ENCODE measurements at places on chromosomes 11 and 22.

DNA sequence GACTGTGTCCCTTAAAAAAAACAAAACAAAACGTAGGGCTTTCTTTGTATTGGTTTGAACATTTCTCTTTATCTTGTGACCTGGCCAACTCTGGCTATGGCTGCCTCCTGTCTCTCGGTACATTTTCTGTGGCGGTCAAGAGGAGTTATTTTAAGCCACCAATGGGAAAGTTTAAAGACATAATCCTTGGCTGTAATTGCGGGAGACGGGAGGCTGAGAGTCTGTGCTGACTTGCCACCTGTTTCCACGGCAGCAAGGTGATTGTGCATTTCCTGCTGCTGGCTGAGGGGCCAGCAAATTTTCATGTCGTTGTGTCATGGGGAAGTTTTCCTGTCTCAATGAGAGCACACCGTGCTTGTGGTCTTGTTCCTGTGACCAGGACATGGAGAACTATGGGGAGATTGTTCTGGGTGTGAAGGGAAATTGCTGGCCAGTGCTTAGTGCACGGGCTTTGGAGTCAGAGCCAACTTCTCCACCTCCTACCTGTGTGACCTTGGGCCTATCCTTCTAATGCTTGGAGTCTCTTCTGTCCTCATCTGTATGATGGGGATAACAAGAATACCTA is 11.0 kb downstream of the PTPRJ start:
- no peak for DNase-seq

GRCh38 chr22:33535937-33536875 is 384.1 kb downstream of the LARGE1 start:
- DNase-seq = no peak

- no peak for DNase-seq
Measured at GRCh38 chr22:36366291-36366708, 21.5 kb downstream of the MYH9 start.

- no peak for DNase-seq
Measured at GRCh38 chr11:44775985-44776446, 49.3 kb downstream of the TSPAN18 start.

GRCh38 chr22:41862160-41862529 is 29.2 kb downstream of the SREBF2 start:
- DNase-seq = no peak

GRCh38 chr11:61090982-61091372 is 11.3 kb upstream of the CD5 start:
- no peak for DNase-seq

- no peak for DNase-seq
Measured at GRCh38 chr22:19519041-19519926, 4.9 kb downstream of the CLDN5 start.

- peak; percentile 9 for DNase-seq
Measured at GRCh38 chr22:20885557-20886323, 26.9 kb downstream of the SNAP29 start.

DNA sequence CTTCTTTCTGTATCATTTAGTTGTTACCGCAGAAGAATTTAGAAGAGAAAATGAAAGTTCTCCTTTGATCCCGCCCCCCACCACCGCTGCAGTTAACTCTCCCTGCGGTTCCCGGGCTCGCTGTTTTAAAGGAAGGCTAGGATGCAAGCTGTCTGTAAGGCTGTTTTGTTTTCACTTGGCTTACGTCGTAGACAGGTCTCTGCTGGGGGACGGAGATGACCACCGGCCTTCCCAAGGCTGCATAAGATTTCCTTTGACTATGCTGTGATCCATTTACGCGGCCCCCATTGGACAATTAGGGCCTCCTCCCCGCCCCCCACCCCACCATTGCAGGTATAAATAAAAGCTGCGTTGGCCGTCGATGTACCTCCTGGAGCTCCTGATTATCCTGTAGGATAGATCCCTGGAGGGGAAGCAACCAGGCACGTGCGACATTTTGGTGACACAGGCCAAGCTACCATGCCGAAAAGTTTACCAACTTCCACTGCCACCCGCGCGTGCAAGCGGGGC is 1.4 kb upstream of the CPT1A start:
- DNase-seq = no peak

DNA sequence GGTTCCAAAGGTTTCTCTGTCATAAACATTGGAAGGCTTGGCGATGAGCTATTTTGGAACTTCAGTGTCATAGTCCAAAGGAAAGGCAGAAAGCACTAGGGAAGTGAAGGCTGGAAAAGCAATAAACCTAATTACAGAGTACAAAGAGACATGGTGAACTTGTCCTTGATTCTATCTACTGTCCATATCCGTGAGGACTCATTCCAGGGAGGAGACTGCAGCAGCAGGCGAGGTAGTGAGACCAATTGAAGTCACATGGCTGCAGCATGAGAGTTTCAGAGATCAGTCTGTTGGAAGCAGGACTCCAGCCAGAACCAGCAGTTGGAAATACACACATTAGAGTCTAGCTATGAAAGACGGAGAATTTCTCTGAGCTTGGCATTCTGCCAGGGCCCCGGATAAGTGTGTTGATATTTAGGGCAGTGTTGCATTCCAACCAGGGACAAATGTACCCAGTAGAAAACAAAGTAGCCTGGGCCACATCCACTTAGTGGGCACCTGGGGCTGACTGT is 54.1 kb upstream of the ARHGAP42 start:
- DNase-seq = no peak

GRCh38 chr11:41457216-41458014 is 2.0 kb downstream of the LRRC4C start:
- DNase-seq = peak; percentile 18

- DNase-seq = no peak
Measured at GRCh38 chr11:71554996-71555395, 6.8 kb downstream of the KRTAP5-9 start.

GRCh38 chr11:30406978-30407762 is 84.3 kb downstream of the ARL14EP start:
- no peak for DNase-seq

- peak; percentile 14 for DNase-seq
Measured at GRCh38 chr11:2702771-2703362, 3.1 kb upstream of the KCNQ1OT1 start.

GRCh38 chr11:117229411-117229810 is 2.5 kb downstream of the PCSK7 start:
- DNase-seq = no peak

DNA sequence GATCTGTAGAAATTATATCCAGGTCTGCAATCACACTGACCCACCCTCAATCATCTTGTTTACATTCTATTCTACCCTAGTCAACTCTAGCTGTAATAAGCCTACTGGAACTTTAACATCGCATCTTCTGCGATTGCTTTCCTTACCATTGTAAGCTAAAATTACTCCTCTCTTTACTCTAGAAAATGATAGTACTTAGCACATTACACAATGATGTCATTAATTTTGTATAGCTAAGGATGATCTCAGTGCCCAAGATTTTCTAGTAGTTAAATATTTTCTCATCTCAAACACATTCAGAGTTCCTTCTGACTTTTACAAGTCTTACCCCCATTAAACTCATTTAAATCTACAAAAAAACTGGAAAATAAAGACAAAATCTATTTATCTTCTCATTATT is 39.6 kb upstream of the CTSC start:
- no peak for DNase-seq

DNA sequence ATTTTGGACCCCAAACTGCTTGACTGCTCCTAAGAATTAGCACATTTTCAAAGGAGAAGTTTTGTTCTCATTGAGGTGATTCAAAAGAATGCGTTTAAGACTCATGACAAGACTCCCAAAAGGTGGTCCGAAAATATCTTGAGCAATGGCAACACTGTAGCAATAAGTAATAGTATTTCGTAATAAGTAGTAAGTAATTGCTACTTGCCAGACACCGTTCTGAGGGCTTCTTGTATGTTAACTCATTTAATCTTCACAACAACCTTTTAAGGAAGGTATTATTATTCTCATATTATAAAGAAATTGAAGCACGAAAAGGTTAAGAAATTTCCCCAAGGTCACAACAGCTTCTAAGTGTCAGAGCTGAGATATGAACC is 184.0 kb upstream of the SORL1-AS1 start:
- no peak for DNase-seq

Data from C1 segment of cervical spinal cord (tissue), 14 donors.